ENCODE measurements at places on chromosomes 7 and 10.

GRCh38 chr7:1249731-1250130, 17.1 kb downstream of the UNCX start:
- no peak for DNase-seq

DNA sequence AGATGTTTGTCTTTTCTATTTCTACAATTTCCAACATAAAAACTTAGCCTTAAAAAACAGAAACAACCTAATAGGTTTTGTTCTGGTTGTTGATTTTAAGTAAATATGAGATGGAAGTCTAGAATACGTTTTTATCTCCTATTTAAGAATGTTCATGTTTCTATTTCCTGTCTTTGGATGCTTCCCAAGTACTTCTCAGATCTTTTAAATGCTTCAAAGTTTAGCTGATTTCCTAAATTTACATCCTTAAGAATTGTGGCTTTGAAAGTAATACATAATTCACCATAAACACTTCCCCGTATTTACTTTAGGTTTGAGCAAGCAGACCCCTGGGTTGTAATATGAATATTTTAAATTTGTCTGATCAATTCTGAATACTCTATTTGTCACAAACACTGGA, 70.5 kb downstream of the RAPGEF5 start:
- no peak for DNase-seq

GRCh38 chr7:96303105-96303685, 18.7 kb downstream of the SLC25A13 start:
- DNase-seq: no peak

GRCh38 chr7:85039196-85039923, 147.5 kb downstream of the SEMA3D start:
- DNase-seq: no peak

DNA sequence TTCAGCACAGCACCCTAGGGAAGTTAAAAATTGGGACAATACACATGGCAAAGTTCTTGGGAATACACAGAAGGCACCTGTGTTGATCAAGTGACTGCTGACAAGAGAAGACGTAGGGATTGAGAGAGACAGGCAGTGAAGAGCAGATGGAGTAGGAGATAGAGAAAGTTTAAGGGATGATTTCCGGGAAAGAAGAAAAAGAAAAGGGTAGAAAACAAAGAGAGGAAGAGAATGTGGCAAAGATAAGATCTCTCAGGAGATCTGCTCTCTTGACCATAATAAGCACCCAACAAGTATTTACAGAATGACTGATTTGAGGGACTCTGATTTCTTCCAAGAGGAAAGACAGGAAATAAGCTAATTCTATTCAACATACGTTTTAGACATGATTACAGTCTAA, 15.1 kb upstream of the RALA start:
- DNase-seq: no peak

DNA sequence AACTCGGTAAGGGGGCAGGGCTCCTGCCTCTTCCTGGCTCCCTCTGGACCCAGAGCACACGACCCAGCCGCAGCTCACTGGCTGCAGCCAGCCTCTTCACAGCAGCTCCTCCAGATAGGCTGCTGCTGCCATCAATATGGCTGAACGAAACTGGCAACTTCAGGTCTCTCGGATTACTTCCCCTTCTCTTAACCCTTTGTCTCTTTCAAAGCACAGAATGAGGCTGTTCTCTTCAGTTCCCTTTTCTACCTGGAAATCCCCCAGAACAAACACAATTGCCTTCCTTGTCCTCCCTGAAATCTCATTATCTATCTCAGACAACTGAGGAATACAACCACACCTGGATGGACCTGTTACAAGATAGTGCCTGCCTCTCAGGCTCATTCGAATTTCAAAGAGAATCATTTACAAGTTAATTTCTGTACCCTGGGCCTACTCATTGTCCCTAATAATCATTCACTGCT, 193.4 kb upstream of the MBL2 start:
- no peak for DNase-seq

DNA sequence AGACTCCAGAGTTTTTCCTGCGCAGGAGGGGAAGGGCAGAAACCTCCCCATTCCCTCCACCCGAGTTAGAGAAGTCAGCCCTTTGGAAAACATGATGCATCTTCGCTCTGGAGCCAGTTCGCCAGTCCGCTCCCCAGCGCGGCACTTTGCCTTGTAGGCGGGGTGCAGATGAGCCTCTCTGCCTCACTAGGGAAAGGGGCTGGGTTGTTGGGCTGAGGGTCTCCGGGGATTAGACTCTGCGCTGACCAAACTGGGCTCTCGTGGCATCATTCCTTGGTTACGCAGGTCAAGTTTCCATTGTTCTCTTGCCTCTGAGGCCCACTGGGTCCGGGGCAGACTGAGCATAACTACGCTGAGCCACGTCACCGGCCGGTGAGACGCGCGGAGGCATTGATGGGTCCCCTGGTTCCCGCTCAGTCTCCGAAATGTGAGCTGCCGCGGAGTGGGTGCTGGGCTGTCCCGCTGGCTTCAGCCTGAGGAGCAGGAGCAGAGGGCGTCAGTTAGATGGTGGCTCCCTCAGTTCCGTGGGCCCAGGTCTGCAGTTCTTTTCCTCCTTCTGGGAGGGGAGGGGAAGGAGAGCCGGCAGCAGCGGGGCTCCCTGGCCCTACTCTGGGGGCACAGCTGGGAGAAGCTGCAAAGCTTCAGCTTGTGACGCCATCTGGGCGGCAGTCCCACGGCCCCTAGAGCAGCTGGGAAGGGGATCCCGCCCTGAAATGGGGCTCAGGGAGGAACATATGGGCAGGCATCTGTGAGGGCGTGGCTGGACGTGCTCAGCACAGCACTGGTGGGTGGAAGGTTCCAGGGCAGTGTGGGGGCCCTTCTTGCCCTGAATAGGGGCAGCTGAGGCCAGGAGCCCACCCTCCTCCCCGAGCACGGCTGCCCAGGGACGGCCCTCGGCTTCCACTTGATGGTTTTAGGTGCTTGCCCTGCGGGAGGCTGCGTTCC, 121.3 kb upstream of the BTBD16 start:
- no peak for DNase-seq

- DNase-seq: no peak
These were observed 384.5 kb downstream of the NEBL start for GRCh38 chr10:20512631-20513030.

DNA sequence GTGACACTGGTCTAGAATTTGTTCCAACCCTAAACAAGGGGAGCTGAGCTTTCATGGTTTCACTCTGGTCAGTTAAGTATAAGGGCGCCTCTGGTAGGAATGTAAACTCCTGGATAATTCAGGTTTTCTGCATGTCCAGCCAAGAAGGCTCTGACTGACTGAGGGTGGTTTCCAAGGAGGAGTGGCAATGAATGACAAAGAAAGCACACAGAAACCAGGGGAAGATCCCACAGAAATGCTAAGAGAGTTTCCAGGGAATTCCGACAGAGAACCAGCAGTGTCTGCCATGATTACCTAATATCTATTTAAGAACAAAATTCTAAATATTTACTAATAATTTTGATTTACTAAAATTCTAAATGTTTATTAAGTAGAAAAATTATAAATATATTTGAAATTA, 27.3 kb upstream of the NRG3 start:
- DNase-seq: no peak

DNA sequence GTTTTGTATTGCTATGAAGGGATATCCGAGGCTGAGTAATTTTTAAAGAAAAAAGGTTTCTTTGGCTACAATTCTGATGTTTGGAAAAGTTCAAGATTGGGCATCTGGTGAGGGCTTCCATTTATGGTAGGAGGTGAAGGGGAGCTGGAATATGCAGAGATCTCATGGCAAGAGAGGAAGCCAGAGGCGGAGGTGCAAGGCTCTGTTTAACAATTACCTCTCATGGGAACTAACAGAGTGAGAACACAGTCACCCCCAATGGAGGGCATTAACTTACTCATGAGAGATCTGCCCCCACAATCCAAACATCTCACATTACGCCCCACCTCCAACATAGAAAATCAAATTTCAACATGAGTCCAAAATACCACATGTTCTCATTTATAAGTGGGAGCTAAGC, 62.0 kb downstream of the AKR1D1 start:
- no peak for DNase-seq

GRCh38 chr10:110822712-110823311, 48.9 kb upstream of the PDCD4 start:
- no peak for DNase-seq

DNA sequence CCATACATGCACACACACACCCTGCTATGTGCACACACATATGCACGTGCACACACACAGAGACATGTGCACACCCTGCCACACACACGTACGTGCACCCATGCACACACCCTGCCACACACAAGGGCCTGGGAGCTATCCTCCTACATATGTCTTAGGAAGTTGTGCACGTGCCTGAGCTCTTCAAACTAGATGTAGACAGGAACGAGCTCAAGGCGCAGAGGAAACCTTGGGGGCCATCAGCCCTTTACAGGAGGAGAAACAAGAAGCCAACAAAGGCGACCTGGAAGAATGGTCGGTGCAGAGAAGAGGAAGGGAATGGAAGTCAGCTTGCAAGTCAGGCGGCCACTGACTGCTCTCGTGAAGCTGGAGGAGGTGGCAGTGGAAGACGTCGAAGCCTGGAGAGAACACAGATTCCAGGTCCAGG, 58.7 kb downstream of the AOC1 start:
- DNase-seq: no peak

- DNase-seq: peak; percentile 56
These were observed 45.9 kb downstream of the HIPK2 start for GRCh38 chr7:139731802-139732470.

DNA sequence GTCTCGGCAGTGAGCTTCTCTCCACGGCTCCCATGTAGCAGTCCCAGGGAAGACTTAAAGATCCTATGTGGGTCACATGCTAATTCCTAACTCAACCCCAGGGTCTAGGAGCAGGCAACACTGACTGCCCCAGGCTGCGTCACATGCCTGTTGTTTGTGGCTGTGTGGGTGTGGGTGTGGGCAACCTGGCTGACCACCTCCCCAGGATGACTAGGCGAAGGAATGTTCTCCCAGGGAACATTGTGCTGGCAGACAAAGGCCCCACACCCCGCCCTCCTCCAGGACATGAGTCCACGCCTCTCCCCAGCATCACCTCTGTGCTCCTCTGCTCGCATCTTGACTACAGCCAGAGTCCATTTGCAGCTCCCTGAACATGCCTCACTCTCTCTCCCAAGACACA, 30.3 kb downstream of the SLC29A3 start:
- DNase-seq: no peak

DNA sequence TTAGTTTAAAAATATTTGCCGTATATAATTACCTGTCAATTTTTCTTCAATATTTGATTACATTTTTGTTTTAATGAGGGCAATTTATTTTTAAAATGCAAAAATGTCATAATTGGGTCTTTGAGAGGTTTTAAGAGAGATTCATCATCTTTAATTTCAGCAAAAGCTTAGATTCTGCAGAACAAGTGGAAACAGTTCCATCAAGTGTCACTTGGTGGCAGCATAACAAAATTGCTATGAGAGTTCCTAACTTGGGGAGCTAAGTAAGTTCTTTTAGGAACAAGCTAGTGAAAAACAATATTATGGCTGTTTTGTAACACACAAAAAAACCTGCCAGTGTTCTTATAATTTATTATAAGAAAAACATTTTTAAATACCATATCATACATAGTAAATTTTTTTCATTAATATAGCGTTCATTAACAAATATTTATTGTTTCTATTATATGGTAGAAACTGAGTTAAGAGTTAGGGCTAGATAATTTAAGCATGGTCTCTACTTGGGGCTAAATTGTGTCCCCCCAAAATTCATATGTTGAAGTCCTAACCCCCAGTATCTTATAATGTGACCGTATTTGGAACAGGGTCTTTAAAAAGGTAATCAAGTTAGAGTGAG, 155.2 kb downstream of the MAGI2 start:
- DNase-seq: peak; percentile 45

GRCh38 chr7:30973292-30973691, 9.5 kb downstream of the GHRHR start:
- no peak for DNase-seq

GRCh38 chr10:45627412-45628048, 45.0 kb downstream of the ZFAND4 start:
- no peak for DNase-seq

DNA sequence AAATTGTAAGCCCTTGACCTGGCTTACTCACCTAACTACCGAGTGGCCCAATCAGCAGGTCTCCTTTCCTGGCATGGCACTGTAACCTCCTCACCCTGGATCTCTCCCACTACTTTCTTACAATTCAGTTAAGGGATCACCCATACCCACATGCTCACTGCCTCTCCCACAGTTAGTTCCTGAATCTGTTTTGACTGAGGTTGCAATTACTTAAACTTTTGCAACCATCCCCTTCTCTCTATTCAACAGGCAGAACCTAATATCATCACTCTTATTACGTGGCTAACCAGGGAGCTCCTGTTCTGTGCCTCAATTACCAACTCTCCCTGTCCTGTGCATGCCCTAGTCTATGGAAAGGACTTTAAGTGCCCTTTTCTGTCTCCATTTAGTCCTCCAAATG, 84.2 kb upstream of the IKZF1 start:
- DNase-seq: no peak

- DNase-seq: no peak
These were observed 259.7 kb upstream of the HABP2 start for GRCh38 chr10:113293167-113293566.

GRCh38 chr10:13936826-13937225, 350.1 kb downstream of the PRPF18 start:
- no peak for DNase-seq

DNA sequence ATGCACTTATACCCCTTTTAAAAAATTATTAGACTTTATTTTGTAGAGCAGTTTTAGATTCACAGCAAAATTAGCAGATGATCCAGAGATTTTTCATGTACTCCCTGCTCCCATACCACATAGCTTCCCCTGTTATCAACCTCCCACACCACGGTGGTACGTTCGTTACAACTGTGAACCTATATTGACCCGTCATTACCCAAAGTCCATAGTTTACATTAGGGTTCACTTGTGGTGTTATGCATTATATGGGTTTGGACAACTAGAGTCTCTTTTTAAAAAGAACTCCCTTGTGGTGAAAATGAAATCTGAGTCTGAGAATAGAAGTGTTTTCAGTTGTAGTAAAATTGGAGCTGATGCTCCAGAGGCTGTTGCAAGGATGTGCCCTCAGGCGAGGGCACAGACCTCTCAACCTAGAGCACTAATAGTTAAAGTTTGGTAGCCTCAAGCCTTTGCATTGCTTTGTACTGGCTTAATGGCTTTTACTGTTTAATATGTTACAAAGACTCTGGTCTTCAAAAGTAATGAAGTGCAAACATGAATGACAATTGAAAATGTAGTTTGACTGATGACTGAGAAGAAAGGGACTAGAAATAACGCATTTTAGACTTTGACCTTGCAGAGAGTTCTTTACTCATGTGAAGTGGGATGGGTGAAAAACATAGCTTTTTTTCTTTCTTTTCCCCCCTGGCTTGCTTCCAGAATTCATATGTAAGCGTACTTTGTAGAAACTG, 30.6 kb upstream of the CSTF2T start:
- peak; percentile 14 for DNase-seq
